ENCODE measurements at places on chromosomes 2 and 18.

- DNase-seq = no peak
Measured at GRCh38 chr18:51066273-51066672, 36.3 kb downstream of the SMAD4 start.

GRCh38 chr18:23867006-23867405 is 147.5 kb upstream of the TTC39C start:
- no peak for DNase-seq

- no peak for DNase-seq
Measured at GRCh38 chr2:240795454-240795853, 24.6 kb downstream of the KIF1A start.

GRCh38 chr2:54569745-54570301 is 113.7 kb downstream of the SPTBN1 start:
- DNase-seq = no peak

DNA sequence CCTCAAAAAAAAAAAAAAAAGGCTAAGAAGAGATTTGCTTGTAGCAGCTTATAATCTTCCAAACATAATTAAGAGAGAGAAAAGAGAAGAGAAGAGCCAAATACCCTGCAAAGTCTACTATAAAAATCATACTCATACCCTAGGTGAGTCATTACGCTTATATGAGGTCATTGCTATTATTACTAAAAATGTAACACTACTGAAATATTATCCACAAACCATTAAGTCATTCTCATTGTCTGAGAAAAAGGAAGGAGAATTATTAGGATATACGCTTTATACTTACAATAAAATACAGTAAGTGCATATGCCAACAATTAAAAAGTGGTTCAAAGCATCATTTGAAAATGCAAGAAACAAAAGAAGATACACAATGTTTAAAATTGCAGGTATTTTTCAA is 66.5 kb downstream of the COLEC12 start:
- DNase-seq = no peak

DNA sequence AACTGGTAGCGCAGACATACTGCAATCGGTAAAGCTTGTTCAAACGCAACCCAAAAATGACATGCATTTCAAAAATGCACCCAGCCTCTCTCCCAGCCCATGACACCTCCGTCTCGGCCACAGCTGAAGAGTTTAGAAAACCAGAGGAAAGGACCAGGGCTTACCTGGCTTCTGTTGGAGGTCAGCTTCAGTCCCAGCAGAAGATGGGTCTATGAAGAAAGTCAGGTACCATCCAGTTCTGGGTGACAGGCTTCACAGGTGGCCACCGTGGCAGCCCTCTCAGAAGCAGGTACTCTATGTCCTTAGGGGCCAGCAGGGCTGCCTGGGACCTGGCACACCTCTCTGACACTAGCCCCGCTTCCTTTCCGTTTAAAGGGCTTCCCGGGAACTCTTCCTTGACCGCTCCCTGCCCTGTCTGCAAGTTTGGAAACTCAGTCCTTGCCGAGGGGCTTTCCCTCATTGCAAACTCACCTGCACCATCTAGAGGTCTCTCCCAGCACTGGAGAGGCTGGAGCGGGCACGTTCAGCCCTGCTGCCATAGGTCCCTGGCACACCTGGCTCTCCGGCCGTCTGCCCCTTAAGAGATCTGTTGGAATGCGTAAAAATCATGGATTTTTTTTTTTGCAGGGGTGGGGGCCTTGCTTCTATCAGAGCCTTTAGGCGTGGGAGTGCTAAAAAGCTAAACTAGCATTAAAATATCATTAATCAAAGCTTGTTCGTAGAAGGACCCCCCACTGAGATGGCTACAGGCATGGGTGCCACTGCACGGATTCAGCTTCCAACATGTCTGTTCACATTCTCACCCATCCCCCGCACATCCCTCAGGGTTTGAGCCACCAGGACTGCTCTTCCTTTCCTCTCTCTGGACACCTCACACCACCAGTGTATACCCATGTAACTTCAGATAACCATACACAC is at the start of gene EDAR:
Gene EDAR (minus strand): TSS at position 425 of the 918 bp plus-strand sequence. CDS start 58,206 bp downstream, outside the sequence.
- peak; percentile 25 for DNase-seq

DNA sequence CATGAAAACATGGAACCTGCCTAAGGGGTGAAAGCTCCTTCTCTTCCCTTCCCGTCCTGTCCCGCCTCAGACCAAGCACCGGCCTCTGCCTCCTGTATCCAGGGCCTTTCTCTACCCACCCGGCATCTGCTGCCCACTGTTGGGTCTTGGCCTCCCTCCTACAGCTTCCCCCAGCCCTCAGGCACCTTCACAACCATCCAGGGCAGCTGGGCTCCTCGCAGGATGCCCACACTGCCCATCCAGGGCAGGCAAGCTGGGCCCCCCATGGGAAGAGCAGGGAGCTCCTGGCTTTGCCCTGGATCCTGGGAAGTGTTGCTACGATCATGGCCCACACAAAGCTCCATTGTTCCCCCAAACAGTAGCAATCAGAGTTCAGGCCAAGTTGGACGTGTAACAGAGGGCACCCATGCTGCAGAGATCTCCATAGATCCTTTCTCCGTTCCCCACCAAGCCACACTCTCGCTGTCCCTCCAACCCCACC is 206.6 kb downstream of the NDUFA10 start:
- no peak for DNase-seq

DNA sequence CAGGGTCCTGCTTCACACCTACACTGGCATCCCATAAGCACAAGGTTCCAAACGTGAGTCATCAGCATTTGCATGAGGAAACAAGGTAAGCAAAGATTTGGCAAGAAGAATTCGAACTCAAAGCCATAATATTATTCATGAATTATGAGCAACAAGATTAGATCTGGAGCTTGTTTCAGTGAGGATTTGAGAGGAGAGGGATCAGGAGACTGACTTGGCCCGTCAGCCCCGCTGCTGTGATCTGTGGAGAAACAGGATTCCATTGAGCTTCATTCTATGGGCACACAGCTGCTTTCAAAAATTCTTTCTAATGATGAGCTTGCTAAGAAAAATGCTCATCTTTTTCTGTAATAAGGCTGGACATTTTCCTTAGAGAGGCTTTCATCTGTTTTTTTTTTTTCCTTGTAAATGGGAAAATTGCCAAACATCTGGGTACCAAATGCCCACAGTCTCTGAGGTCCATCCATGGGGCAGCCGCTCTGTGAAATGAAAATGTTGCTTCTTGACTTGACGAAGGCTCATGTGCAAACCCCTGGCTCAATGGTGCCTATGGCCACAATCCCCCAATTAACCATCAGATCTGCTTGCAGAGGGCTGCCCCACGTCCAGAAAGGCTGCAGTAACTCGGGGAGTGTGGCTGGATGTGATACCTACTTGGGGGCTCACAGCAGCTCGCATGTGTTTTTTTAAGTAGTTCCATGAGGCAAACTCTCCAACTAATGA is 179.3 kb downstream of the TMEM18 start:
- DNase-seq = no peak

DNA sequence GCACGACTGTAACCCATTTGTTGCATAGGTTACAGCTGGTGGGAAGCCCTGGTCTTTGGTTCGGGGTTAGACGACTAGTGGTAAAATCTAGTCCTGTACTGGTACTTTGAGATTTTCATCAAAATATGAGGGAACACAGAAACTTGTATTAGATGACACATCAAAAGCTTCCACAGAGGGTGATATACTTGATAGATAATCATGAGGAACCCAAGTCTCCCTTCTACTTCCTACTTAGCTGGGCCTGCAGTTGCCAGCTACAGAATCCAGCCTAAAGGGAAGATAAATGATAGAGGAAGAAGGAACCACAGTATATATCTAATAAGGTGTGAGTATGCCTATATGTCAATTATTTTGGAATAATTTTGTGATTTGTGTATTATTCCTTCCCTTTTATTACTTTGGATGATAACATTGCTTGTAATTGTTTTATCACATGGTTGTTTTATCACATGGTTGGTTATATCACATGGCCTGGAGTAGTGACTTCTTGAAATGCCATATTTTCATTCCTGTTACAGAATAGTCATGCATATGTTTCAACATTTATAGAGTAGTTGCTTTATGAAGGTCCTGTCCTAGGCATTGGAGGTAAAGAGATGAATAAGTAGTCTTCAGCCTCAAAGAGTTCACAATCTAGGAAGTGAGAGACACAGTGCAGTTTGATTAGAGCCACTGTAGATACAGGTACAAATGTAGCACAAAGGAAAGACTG is 2.9 kb downstream of the AGPS start:
- DNase-seq = no peak

Measured in NCI-H748 treated with DMSO at 0.1 percent for 48 hours (cell line).